ENCODE measurements at places on chromosomes 2 and 18. TPM values are rescaled to one million over a fixed set of nuclear protein-coding genes. Genes with fewer than 3 reads are reported as not detected.

DNA sequence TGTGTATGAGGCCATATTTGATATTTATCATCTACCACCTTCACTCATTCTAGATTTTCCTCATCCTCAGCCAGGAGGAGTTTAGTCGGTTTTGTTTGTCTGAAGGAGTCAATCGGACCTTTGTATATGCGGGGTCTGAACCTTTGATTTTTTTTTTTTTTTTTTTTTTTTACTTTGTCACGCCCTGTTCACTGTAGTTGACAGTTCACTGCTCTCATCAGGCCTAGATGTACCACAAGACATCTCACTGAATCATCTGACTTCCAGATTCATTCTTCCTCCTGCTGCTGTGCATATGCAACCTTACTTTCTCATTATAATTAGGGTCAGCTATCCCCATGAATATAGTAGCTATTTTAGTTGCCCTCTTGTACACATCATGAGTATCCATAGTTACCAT lies 133.2 kb downstream of the ARHGAP15 start:
- DNase-seq: no peak
- peaks cover 3% of the 10 kb centered on the region for H3K4me1 ChIP-seq
- no peak overlapping the region for H3K27ac ChIP-seq
- H3K36me3 ChIP-seq: no peaks in the 10 kb centered on the region

DNA sequence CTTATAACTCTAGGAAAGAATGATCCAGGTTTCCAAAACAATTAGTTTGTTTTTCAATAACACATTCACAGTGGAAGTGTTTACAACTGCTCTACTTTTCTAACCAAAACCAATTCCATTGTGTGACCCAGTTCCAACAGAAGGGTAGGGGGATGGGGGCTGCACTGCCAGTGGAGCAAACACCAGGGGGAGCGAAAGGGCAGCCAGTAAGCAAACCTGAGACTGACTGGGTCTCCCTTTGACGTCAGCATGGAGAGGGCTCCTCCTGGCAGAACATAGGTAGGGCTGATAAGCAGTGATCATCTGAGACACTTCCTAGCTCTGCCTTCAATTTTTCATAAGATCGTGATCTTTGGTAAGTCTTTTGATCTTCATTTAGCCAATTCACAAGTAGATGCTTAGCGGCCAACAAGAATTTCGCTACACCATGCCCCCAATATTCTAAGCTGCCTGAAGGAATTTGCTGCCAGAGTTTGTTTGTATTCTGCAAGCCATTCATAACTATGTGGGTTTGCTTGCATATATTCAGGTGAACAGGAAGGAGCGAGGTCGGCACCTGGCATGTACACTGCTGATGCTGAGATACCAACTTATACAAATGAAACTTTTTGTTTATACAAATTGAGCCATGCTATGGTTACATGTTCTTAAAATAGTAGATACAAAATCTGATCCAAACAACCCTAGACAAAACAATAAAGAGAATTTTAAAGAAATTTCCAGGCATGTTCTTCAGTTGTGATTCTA lies 45.9 kb downstream of the ST6GAL2 start:
- no peak overlapping the region for H3K4me3 ChIP-seq
- H3K27ac ChIP-seq: no peak overlapping the region
- H3K4me1 ChIP-seq: no peaks in the 10 kb centered on the region
- no peaks in the 10 kb centered on the region for H3K36me3 ChIP-seq

DNA sequence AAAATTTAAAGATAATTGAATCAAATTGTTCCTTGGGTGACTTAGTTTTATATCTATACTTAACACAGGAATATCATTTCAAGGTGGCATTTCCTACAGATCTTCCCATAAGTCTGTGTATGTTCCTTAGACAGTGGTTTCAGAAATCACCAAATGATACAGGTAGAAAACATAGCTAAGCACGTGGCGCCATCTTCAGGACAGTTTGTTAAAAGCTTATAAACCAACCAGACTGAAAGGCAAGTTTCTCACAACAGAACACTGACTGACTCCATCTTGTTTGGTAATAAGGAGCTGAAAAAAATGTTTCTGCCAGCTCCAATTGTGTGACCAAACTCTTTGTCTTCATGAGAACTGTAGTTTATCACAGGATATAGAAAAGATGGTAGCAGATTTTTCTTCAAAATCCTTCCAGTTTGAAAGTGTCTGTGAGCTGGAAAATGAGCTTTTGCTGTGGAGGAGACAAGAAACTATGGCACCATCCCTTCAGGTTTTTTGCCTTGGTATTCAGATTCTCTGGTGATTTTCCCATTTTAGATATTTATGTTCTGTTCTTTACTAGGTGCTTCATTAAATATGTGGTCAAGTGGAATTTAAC lies 34.8 kb upstream of the NEUROD1 start:
- DNase-seq: peak; percentile 52
- no peak overlapping the region for H3K4me3 ChIP-seq
- no peak overlapping the region for H3K27ac ChIP-seq
- H3K36me3 ChIP-seq: no peaks in the 10 kb centered on the region

- peak; percentile 17 for DNase-seq
Measured at GRCh38 chr2:88765154-88765888, 73.8 kb downstream of the RPIA start.

GRCh38 chr2:171146071-171146470 lies 14.6 kb downstream of the TLK1 start:
- H3K27me3 ChIP-seq: no peaks in the 10 kb centered on the region
- H3K36me3 ChIP-seq: no peaks in the 10 kb centered on the region
- H3K4me3 ChIP-seq: no peak overlapping the region
- H3K27ac ChIP-seq: no peak overlapping the region

- no peaks in the 10 kb centered on the region for H3K36me3 ChIP-seq
- DNase-seq: no peak
- H3K4me1 ChIP-seq: no peaks in the 10 kb centered on the region
Measured at GRCh38 chr2:53567073-53567472, 200.5 kb upstream of the CHAC2 start.

GRCh38 chr2:201680743-201681142 lies 17.7 kb downstream of the MPP4 start:
- H3K27me3 ChIP-seq: no peaks in the 10 kb centered on the region
- H3K4me3 ChIP-seq: no peak overlapping the region
- peak; percentile 72 for DNase-seq

DNA sequence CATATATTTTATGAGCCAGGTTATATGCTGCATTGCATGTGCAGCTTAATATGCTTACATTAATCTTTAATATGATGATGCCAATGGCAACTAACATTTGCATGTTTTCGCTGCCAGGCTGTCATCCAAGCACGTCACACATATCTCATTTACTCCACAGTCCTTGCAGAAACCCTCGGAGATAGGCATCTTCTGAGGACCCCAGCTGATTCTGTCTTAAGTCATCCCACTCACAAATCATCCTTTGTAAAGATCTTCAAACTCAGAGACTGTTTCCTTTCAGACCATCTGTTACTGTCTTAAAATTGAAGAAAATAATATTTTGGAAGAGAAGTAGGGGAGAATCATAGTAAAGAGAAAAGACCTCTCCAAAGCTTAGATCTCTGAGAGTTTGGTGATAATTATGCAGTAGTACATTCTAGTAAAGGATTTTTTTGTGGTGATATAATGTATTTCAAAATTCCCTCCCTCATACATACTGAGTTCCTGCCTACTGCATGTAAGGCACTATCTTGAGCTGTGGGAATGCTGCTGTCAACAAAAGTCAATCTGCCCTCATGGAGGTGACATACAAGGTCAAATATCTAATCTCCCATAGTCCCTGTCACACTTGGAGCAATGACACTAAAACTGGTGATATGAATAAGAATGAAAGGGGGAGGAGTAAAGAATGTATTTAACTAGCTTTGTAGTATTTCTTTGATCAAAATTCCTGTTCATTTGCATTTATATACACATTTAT lies 11.0 kb downstream of the ITGA4 start:
- no peak for DNase-seq
- H3K27ac ChIP-seq: no peak overlapping the region
- no peaks in the 10 kb centered on the region for H3K27me3 ChIP-seq
- H3K36me3 ChIP-seq: no peaks in the 10 kb centered on the region

DNA sequence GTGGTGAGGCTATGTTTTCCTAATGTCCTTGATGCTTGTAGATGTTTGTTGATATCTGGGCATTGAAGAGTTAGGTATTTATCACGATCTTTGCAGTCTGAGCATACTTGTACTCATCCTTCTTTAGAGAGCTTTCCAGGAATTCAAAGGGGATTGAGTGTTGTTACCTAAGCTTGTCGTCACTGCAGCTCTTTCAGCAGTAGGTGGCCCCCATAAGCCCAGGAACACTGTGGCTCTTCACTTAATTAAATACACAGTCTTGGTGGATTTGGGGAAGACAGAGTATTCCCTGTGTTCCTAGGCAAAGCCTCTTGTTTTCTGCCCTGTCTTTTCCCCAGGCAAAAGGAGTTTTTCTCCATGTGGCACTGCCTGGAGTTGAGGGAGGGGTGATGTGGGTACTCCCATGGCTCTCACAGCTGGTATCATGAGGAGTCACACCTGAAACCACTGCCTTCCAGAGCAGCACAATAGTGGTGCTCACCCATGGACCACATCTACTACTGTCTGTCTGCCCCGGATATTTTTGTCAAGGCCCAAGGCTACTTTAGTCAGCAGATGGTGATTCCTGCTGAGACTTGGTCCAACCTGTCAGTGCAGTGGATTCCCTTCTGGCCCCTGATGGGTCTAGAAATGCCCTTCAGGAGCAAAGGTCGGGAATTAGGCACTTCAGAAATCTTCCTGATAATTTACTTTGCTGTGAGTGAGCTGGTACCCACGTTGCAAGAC lies 95.7 kb downstream of the GALNT13 start:
- H3K4me1 ChIP-seq: no peaks in the 10 kb centered on the region
- H3K4me3 ChIP-seq: no peak overlapping the region
- H3K27ac ChIP-seq: no peak overlapping the region
- H3K27me3 ChIP-seq: no peaks in the 10 kb centered on the region

- no peak overlapping the region for H3K27ac ChIP-seq
- H3K4me1 ChIP-seq: peaks cover 7% of the 10 kb centered on the region
- no peaks in the 10 kb centered on the region for H3K27me3 ChIP-seq
- DNase-seq: no peak
- no peak overlapping the region for H3K4me3 ChIP-seq
Measured at GRCh38 chr2:61970807-61971556, 65.5 kb downstream of the COMMD1 start.

GRCh38 chr18:42177390-42177789 lies 222.4 kb downstream of the PIK3C3 start:
- H3K27ac ChIP-seq: no peak overlapping the region
- H3K36me3 ChIP-seq: no peaks in the 10 kb centered on the region
- no peaks in the 10 kb centered on the region for H3K27me3 ChIP-seq
- no peak for DNase-seq
- no peak overlapping the region for H3K4me3 ChIP-seq
- no peaks in the 10 kb centered on the region for H3K4me1 ChIP-seq

The VSNL1 gene
- 0.36 TPM for total RNA-seq

The TUBA4B gene
- not detected for total RNA-seq

The CNDP2 gene
- 27.7 TPM for total RNA-seq
